Suppressor macrophage treated with lipopolysaccharide for 4 hours (primary cell): ENCODE measurements at places on chromosomes 6 and 20.

DNA sequence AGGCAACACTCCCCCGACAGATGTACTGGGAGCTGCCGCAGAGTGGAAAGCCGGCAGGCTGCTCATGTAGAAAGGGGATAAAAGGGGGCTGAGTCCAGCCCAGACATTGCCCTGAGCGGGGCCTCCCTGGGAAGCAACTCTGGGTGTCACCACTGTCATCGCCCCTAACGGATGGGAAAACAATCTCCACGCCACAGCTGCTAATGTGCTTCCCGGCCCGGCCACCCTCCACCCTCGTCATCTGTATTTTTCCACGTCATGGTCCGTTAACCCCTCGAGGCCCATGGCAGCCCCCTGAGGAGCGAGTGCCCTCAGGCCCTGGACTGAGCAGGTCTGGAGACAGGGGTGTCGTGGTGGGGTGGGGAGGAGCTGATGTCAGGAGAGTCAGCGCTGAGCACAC, 227.4 kb downstream of the DLL1 start:
- DNase-seq, result no peak

DNA sequence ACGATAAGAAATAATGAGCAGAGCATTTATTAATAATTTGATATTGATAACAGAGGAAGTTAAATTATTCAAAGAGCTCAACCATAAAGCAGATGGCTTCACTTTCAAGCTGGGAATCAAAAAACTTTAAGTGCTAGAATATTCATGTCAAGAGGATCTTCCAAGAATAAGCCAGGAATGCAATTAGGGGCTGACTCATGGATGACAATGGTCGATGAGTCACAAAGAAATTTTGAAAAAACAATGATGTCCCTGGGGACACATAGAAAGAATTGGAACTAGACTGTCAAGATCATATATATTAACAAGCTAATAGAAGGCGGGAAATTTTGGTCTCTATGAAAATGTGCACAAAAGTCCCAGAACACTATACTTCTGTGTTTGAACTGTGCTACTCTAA, 304.1 kb downstream of the LAMA2 start:
- no peak for DNase-seq

DNA sequence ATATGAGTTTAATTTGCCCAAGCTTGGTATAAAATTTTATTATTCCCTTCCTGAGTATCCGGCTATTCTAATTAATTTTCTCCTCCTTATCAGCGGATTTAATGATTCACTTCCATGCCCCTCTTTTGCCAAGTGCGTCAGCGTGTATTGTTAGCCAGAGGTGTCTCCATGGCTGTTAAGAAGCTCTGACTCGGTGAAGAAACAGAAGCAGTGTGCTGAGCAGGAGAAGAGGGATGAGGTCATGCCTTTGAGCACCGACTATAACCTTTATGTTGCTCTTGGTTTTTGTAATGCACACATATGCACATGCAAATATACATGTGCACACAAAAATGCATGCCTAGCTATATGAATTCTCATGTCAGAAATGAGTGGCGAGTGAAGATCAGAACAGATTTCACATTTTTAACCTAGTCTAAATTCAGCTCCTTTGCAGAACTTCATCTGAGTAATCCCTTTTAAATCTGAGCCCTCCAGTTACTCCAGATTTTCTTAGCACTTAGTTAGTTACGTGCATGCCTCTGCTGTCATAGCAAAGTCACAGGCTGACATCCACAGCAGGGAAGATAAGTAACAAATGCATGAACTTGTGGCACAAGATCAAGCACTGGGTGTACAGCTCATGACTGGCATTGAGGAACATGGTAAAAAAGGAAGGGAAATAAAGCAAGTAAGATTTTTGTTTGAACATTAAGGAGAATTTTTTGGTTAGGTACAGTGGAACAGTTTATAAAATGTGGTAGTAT, 24.3 kb downstream of the HTR1E start:
- DNase-seq, result no peak

DNA sequence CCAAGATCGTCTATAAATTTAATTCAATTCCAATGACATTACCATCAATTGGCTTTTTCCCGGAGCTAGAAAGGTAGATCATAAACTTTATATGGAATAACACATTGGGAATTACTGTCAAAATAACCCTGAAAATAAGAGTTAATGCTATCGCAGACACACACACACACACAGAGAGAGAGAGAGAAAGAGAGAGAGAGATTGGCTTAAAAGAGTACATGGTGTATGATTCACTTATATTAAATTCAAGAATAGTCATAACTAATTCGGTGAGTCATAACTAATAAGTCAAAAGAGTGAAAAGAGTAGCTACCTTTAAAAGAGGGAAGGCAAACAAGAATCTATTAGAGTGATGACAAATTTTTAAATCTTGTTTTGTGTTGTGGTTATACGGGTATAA, 425.5 kb downstream of the TBC1D32 start:
- no peak for DNase-seq

DNA sequence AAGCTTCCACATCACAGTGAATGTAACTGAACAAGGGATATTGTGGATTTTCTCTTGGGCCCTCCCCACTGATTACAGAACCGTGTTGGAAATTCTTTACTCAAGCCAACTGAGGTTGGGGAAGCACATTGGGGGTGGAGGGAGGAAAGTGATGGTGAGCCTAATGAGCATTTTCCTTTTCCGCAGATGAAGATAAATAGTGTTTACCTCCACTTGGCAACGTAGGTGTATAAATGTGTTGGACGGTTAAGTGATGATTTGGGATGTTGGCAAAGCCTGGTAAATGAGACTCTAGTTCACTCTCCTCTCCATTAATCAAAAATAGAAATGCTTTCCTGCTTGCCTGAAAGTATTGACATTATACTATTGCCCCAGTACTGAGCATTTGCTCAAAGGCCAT, 27.1 kb upstream of the NRN1 start:
- no peak for DNase-seq

- peak; percentile 10 for DNase-seq
Measured at GRCh38 chr20:41956338-41957074, 338.3 kb upstream of the CHD6 start.

- DNase-seq, result no peak
Measured at GRCh38 chr20:568097-568652, 24.6 kb upstream of the CSNK2A1 start.

- DNase-seq, result no peak
Measured at GRCh38 chr20:3842348-3842930, 4.2 kb upstream of the MAVS start.

GRCh38 chr6:37540029-37540352, 40.3 kb upstream of the CCDC167 start:
- no peak for DNase-seq

- no peak for DNase-seq
Measured at GRCh38 chr20:10332656-10333415, 101.2 kb downstream of the MKKS start.

DNA sequence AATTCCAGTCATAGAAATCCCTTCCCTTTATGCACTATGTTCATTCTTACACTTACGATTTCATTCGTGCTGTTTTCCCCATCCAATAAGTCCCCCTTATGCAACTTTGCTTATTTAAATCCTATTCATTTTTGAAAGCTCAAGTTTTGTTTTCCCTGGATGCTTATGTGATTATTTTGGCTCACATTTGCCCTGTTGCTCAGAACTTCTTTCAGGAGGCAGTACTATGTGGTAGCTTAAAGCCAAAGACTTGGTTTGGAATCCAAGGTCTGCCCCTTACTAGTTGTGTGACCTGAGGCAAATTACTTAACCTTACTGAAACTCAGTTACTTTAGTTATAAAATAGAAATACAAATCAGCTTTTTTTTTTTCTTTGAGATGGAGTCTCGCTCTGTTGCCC, 59.6 kb downstream of the MOXD1 start:
- no peak for DNase-seq

DNA sequence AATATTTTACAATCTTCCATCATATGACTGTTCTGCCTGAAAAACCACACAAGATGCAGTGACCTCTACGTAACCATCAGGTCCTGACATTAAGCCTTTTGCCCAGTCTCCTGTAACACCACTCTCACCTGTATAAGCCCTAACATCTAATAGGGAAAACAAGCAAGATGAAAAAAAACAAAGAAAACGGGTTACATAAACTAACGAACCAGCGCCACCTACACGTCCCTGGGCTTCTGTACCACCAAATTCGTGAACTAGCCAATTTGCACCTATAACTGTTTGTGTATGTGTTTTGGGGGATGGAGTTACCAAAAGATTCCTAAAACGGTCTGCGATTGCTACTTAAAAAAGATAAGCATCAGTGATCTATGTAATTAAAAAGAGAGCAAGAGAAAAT, 70.2 kb downstream of the BLOC1S5 start:
- DNase-seq, result no peak

DNA sequence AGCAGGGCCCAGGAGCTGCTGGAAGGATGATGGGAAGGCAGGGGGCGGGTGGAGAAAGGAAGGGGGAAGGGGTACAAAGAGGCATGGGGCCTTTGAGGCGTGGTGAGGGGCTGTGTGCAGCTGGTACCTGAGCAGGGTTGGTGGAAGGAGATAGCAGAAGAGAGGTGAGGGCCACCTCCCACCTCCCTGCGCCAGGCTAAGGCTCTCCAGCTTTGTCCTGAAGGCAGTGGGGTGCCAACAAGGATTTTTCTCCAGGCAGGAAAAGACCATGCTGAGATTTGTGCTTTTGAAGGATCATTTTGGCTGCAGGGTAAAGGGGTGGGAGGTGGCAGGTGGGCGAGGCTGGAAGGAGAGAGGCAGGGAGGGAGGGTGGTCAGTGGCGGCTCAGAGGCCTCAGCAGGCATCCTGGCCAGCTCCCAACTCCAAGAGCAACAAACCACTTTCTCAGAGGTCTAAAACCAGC, 40.8 kb downstream of the NOL4L start:
- no peak for DNase-seq

GRCh38 chr6:116278854-116279231, 887 bp downstream of the TSPYL1 start:
- no peak for DNase-seq

- no peak for DNase-seq
Measured at GRCh38 chr6:41075651-41076626, 3.2 kb downstream of the NFYA start.

DNA sequence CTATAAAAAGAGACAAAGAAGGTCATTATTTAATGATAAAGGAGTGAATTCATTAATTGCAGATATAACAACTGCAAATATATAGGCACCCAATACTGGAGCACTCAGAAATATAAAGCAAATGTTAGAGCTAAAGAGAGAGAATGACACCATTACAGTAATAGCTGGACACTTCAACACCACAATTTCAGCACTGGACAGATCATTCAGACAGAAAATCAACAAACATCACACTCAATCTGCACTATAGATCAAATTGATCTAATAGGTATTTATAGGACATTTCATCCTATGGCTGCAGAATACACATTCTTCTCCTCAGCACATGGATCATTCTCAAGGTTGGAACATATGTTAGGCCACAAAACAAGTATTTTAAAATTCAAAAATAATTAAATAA, 72.7 kb downstream of the MAP7 start:
- no peak for DNase-seq

DNA sequence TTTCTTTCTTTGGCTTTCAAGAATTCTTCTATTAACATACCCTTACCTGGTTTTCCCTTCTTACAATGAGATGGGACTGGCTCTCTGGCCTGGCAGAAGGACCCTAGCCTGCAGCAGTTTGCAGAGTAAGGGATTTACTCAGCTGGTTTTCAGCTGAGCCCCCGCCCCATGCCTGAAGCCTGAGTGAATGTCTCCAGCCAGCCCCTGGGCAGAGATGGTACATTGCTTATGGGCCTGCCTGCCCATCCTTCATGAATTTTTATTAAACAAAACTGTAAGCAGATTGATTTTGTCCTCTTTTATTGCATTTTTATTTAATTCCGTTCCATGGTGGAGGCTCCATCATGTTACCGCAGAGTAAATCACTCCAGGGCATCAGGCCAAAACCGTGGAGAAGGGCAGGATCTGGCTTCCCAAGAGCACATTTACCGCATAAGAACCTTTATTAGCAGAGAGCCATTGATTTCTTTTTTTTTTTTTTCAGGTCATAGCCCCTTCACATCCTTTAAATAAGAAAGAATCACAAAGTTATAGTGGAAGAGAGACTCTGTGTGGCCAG, 316.2 kb downstream of the DHX35 start:
- no peak for DNase-seq

GRCh38 chr6:159169193-159169555, at the start of gene FNDC1:
Gene FNDC1, plus strand, starts transcription at chr6:159169400. Its CDS starts 197 bp downstream, at chr6:159169597.
- DNase-seq, result peak; percentile 69

DNA sequence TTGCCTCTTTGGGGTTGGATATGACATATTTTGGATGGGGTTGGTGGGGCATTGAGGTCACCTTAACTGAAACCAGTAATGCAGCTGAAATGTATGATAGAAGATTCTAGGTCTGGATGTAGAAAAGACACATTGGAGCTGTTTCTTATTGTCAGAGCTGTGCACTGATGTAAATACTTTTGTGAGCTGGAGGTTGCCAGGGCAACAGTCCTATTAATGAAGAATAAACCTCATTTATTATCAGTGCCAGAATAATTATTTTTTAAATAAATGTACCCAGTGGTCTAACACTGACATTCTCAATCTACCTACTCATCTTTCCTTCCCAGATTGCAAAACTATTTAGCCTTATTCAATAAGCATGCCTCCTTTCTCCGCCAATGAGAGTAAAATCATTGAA, 57.0 kb downstream of the CAP2 start:
- DNase-seq, result no peak

GRCh38 chr6:41200901-41201763, at the start of gene TREML2:
Gene TREML2, minus strand, starts transcription at chr6:41201149. Its CDS starts 141 bp downstream, at chr6:41201008.
- no peak for DNase-seq

GRCh38 chr6:7555671-7556070, 14.2 kb downstream of the DSP start:
- DNase-seq, result no peak

DNA sequence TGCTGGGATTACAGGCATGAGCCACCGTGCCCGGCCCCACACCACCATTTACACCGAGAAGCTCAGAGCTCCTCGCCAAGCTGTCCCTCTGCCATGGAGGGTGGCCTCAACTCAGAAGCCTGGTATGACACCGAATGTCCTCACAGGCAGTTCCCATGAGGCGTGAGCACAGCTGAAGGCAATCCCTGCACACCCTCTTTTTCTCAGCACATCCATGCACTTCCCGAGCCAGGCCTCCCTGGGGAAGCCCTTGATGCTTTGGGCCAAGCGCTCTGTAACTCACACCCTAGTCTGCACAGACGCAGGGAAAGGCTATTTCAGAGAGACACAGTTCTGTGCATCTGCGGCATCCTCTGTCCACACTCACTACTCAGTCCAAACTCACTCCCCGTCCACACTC, 18.4 kb downstream of the THBS2 start:
- no peak for DNase-seq

DNA sequence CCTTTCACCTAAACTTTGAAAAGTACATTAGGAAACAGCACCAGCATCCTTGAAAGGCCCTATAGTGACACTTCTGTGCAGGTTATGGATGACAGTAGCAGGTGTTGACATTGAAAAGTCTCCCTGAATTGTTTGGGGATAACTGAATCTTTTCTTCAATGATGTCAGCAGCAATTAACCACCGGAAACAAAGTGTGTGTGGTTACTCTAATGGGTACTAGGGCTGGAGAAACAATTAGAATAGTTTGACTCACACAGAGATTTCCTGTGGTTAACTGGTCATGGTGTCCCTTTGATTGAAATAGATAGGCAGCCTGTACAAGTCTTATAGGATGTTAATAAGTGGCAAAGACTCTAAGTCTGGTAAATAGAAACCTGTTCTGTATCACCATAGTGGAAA, 189.1 kb downstream of the TBX18 start:
- no peak for DNase-seq

GRCh38 chr6:50427267-50427666, 286.1 kb upstream of the TFAP2D start:
- no peak for DNase-seq

- no peak for DNase-seq
Measured at GRCh38 chr6:119610265-119610664, 260.7 kb upstream of the MAN1A1 start.
